ENCODE measurements at places on chromosomes 5 and 9. TPM values are rescaled to one million over a fixed set of nuclear protein-coding genes. Genes with fewer than 3 reads are reported as not detected.

The IFNW1 gene
- total RNA-seq = not detected

The RNF183 gene
- total RNA-seq = 0.35 TPM

The DNAJC18 gene
- 21.5 TPM for total RNA-seq

The CDH6 gene
- total RNA-seq = 2.1 TPM

The LCN15 gene
- not detected for total RNA-seq

All from uterus (tissue), 4 donors.